Hematopoietic multipotent progenitor cell treated with erythropoietin and hydrocortisone succinate and interleukin-3 and kit ligand, for 15 days (in vitro differentiated cells): ENCODE measurements at places on chromosomes 12 and 14.

DNA sequence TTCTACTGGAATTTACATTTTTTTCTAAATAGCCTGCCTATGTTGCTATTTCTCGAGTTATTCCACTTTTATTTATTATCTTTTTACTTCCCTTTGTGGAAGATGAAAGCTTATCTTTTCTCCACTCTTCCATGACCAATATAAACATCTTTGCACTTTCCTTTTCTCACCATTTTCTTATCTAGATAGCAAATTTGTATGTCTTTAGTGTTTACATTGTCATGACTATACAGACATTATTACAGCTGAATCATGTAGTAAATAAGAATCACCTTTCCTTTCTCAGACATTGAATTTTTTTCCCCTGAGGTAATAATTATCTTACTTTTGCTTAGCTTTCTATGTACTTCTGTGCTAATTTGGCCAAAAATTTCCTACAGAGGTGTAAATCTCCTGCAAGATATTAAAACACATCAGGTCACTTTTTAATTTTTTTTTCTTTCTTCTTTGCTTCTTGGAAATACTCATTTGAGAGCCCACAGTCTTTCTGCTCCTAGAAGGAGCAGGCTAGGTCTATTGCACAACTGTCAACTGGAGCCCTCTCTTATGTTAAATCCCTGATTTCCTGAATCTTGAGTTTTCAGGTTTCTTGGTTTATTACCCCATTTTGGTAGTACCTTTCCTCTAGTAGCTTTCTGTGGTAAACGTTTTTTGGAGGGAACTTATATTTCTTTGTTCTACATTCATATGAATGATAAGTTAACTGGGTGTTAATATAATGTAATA is 109.0 kb upstream of the ATP2B1 start:
- DNase-seq, result no peak

- no peak for DNase-seq
These were observed 13.1 kb upstream of the ANKLE2 start for GRCh38 chr12:132774646-132775275.

GRCh38 chr14:36021591-36022320 is 154.8 kb downstream of the PTCSC3 start:
- DNase-seq, result no peak

DNA sequence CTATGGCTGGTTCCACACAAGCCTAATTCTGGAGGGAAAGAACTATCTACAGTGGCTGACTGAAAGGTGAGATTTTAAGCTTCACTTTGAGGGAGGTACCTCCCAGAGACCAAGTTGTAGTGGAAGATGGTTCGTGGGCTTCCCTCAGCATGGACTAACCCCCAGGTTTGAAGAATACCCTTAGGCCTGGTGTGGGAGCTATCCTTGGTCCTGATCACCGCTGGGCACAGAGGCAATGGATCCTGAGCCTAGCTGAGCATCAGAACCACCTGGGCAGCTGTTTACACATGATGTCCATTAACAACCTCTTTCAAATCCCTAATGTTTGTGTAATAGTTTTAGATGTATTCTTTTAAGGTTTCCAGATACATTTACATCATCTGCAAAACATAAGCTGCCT is 10.3 kb downstream of the DAO start:
- DNase-seq, result no peak

GRCh38 chr14:54329082-54329695 is 67.6 kb upstream of the CDKN3 start:
- no peak for DNase-seq

- DNase-seq, result no peak
These were observed 21.6 kb downstream of the CORO1C start for GRCh38 chr12:108709697-108710096.

GRCh38 chr14:34050606-34051005 is 99.7 kb upstream of the EGLN3 start:
- DNase-seq, result no peak

DNA sequence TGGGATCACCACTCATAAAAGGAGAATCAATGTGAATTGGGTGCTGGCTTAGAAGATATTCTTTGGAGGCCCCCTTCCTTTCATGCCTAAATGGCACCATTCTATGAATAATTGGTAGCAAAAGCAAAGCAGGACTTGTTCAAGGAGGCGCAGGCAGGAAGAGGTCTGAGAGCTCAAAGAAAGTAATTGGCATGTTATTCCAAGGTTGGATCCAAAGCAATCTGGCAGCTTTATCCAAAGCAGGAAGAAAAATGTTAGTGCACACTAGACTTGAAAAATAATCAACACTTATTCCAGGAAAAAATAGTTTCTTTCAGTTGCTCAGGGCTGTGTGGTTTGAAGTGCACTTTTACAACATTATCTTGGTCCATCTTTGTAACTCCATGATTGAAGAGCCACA is 326.4 kb downstream of the NUAK1 start:
- DNase-seq, result no peak

DNA sequence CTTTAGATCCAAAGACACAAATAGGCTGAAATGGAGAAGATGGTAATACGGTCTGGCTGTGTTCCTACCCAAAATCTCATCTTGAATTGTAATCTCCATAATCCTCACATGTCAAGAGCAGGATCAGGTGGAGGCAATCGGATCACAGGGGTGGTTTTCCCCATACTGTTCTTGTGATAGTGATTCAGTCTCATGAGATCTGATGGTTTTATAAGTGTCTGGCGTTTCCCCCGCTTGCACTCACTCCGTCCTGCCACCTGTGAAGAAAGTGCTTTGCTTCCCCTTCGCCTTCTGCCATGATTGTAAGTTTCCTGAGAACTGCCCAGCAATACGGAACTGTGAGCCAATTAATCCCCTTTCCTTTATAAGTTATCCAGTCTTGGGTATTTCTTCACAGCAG is 1795.5 kb upstream of the FLRT2 start:
- DNase-seq, result no peak
